ENCODE measurements at places on chromosomes 1 and 21.

DNA sequence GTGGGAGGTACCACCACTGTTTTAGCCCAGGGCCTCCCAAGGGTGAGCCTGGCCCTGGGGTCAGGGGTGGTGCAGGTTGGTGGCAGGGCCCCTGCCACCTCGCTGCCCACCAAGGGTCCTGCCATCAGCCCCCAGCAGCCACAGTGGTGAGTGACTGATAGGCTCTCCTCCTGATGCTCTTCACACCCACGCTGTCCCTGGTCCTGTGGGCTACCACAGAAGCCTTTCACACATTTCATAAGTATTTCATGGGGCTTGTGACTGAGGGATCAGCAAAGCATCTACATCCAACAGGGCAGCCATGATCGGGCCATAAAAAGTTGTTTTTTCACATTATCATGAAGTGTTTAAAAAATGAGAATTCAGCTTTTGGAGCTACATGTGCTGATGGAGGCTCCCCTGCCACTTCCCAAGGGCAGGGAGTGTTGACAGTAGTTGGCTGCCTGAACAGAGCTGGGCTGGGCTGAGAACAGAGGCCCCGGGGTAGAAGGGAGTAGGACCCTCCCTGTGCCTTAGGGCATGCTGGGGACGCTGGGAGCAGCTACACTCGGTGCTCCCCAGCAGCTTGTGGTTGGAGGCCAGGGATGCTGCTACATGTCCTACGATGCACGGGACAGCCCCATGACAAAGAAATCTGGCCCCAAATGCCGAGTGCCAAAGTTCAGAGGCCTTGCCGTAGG is 73.1 kb upstream of the TMEM51 start:
- no peak for DNase-seq

DNA sequence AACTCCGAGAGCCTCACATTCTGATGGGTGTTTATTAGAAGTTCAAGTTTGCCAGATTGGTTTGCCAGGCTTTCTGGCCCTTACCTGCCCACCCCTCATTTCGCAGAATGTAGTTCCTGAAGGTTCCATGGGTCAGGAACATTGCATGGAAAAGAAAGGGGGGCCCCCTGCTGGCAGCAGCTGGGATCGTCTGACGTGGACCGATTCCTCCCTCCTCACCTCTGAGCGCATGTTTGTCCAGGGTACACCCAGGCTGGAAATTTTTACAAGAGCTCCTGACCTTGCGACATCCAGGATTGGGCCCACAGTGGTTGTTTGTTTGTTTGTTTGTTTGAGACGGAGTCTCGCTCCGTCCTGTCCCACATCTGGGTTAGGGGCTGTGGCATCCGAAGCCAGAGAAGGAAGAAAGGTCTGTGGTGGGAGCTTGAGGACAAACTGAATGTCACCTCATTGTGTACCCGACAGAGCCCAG is 126.0 kb upstream of the TMEM51 start:
- no peak for DNase-seq

- DNase-seq, result no peak
Measured at GRCh38 chr1:11352816-11353799, 80.1 kb downstream of the UBIAD1 start.

DNA sequence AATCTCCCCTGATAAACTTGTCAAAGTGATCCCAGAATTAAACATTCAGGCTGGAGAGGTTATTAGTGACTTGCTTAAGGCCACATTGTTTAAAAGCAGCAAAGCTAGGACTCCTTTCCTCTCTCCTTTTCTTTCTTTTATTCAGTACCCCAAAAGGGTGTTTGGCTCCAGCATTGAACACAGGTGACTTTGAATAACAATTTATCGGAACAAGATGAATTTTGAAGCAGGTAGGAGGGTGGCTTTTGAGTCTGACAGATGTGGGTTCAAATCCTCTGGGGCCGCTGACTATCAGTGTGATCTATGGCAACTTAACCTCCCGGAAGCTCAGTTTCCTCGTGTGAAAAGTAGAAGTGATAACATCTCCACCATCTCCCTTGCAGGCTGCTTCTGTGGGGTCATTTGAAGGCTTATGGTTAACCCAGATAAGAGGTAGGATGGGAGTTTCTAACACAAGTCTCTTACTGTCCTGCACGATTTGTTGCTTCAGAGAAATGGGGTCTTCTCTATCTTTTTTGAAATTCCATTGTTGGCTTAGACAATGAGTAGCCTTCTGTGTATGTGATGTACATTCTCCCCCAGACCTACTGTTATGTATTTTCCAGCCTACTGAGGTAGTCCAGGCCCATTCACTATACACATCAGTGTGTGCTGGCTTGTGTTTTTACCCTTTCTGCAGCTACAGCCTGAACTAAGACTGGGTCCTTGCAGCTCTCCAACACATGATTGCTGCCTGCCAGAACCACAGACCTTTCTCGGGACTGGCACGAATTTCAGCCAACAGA is 29.0 kb downstream of the JUN start:
- DNase-seq, result no peak

- DNase-seq, result no peak
Measured at GRCh38 chr1:162367073-162367472, 9.6 kb downstream of the SPATA46 start.

DNA sequence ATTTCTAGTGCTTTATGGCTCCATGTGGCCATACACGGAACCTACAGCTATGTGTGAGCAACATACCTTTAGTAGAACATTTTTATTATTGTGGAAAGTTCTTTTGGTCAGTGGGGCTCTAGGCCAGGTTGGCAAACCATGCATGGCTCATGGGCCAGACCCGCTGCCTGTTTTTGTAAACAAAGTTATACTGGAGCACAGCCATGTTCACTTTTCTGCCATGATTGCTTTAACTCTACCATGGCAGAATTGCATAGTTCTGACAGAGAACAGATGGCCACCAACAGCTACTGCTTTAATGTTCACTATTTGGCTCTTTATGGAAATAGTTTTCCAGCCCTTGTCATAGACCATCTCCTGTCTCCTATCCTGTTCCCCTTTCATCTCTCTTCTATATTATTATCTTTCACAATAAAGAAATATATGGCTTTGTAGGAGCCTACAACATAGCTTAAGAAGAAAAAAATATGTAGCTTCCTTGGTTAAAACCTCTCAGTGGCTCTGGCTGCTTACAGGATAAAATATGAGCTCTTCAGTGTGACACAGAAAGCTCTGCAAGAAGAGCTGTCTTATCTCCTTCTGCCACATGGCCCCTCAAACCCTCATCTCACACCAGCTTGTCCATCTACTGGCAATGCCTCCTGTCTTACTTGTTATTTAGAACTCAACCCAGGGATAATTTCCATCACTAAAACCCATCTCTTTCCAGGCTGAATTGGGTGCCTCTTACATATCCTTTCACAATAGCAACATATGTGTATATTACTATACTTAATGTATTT is 54.6 kb upstream of the RWDD3 start:
- DNase-seq, result no peak

DNA sequence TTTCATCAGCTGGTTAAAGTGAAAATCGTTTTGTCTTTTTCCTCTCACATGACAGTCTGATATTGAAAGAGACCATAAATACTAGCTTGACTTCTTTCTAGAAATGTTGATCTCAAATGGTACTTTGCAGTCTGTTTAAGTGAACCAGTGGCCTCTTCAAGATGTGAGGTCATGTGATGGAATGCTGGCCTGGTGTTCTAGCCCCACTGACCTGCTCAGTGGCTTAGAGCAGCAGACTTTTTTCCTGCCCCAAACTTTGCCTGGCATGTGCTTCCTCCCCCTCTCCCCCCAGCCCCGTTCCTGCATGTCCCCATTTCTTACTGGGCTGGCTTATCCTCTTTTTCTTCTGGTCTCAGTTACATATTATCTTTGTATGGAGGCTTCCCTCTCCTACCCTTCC is 34.3 kb downstream of the ZYG11A start:
- no peak for DNase-seq

DNA sequence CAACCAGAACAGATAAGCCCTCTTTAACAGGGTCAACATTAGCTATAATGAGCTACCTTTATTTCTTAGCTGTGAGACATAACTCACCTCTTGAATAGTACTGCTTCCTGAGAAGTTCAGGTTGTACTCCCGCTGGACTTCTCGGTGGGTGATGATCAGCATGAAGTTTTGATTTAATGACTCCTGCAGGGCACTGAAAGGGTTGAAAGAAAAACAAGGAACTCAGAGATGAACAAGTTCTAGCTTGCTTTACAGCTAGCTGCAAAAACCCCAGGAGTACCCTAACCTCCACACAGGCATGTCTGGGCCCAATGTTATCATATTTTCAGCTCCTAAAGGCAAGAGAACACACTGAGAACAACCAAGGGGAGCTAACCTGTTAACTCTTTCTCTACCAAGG is 254.4 kb downstream of the FAF1 start:
- DNase-seq, result no peak

DNA sequence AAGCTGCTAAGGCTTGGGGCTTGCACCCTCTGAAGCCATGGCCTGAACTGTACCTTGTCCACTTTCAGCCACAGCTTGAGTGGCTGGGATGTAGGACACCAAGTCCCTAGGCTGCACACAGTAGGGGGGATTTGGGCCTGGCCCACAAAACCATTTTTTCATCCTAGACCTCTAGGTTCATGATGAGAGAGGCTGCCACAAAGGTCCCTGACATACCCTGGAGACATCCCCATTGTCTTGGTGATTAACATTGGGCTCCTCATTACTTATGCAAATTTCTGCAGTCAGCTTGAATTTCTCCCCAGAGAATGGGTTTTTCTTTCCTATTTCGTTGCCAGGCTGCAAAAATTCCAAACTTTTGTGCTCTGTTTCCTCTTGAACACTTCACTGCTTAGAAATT is 26.3 kb upstream of the CHODL start:
- DNase-seq, result no peak

DNA sequence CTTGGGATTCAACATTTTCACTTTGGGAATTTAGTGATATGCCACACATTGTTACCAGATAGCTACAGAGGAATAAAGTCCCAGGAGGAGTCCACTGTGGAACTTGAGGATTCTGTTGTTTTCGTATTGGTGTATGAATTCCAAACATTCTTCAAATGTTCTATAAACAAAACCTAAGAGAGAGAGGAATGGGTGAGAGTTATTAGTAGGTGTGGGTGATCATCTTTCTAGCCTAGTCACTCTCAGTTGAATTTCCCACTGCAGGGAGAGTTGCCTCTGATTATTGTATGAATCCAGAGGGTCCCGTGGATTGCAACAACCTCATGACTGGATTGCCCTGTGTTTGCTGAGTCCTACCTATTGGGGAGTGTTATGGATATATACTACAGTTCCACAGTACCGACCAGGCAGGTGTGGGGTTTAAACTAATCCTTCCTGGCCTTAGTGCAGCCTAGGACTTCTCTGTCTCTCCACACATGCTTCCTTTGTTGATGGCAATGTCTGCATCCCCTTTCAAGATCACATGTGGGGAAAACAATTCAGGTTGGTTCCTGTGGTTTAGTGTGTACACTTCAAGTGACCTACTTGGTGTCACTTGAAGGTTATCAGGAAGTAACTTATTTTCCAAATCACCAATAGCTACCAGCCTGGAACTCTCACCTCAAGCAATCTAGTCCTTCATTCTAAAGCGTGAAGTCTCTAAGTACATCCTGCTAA is 91.8 kb downstream of the ADCY10 start:
- no peak for DNase-seq

- DNase-seq, result no peak
Measured at GRCh38 chr21:28337315-28337714, 655.4 kb downstream of the LTN1 start.

All from stimulated activated CD8-positive, alpha-beta memory T cell treated with anti-CD3 and anti-CD28 coated beads, Interleukin-7, amount 100 ng/mL, for 1 hour (primary cell).